ENCODE measurements at places on chromosomes 4 and X.

- no peak for DNase-seq
Measured at GRCh38 chrX:47743504-47743903, 84.5 kb upstream of the UXT start.

GRCh38 chr4:110550260-110550659, 72.6 kb downstream of the PITX2 start:
- DNase-seq, result no peak

DNA sequence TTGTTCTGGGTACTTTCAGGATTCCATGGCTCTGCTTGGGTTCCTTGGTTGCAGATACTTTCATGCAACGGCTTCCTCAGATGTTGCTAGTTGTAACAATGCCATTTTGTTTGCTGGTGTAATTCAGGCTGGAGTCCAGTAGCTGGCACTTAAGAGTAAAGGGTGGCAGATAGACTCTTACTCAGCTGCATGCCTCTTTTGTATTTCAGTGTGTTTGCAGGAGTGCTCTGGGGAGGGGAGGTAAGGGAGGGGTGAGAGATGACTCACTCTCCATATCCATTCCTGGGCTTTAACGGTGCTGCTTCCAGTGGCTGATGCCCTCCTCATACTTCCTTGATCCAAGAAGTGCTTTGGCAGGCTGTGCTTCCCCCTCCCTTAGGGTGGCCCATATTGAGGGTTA, 155.2 kb downstream of the ZNF330 start:
- DNase-seq, result no peak

DNA sequence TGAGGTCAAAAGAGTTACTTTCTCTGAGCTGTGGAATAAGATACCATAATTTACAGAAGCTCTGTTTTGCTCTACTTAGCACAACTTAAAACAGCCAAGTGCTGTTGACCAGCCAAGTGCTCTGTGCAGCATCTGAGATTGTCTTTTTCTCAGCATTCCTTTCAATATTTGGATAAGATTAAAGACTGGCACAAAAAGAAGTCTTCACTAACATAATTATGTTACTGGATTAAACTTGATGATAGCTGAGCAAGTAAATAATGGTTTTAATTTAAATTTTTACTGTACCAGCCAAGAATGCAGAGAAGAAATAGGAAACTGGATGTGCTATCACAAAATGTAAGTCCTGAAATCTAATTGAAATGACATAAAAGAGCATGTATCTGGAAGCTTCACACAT, 60.4 kb downstream of the NPY2R start:
- no peak for DNase-seq

- peak; percentile 13 for DNase-seq
Measured at GRCh38 chrX:102339312-102340298, 92.6 kb downstream of the NXF2 start.

DNA sequence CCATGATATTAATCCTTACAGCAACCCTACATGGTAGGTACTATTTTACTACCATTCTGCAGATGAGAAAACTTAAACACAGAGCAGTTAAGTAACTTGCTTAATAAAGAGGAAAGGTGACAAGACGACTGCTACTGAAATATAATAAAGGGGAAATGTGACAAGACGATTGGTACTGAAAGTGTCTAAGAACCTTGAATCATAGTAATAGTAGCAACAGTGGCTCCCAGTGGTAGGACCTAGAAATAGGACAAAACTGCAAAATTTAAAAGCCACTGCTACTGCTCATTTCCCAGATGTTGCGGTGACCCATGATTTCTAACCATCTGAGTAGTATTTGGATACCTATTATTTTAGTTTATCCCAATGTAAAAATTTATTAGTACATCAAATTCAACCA, 89.5 kb downstream of the TASL start:
- no peak for DNase-seq

DNA sequence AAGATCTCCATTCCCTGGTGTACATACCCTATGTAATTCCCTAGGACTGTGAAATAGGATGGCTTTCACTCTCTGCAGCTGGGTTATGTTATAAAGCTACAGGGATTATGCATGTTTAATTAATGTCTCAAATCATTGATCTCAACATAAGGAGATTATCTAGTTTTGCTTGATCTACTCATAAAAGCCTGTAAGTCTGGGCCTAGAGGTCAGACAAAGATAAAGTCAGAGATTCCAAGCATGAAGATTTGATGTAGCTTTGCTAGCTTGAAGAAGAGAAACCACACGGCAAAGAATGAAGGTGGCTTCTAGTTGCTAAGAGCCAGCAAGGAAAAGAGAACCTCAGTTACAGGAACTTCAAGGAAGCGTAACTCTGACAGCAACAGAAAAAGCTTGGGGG, 456.9 kb downstream of the CCSER1 start:
- DNase-seq, result no peak

- DNase-seq, result no peak
Measured at GRCh38 chrX:81257817-81258216, 55.9 kb downstream of the SH3BGRL start.

DNA sequence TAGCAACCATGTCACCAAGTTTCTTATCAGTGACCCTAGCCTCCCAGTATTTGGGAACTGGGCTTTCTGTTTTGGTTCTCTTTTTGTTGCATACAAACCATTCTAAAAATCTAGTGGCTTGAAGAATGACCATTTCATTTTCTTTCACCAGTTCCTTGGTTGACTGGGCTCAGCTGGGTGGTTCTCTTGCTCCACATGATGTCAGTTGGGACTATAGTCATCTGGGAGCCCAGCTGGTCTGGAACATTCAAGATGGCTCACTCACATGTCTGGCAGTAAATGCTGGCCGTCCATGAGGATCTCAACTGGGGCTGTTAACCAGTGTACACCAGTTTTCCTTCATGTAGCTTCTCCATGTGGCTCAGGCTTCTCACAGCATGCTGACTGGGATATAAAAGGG, 27.6 kb upstream of the MBTPS2 start:
- DNase-seq, result no peak

DNA sequence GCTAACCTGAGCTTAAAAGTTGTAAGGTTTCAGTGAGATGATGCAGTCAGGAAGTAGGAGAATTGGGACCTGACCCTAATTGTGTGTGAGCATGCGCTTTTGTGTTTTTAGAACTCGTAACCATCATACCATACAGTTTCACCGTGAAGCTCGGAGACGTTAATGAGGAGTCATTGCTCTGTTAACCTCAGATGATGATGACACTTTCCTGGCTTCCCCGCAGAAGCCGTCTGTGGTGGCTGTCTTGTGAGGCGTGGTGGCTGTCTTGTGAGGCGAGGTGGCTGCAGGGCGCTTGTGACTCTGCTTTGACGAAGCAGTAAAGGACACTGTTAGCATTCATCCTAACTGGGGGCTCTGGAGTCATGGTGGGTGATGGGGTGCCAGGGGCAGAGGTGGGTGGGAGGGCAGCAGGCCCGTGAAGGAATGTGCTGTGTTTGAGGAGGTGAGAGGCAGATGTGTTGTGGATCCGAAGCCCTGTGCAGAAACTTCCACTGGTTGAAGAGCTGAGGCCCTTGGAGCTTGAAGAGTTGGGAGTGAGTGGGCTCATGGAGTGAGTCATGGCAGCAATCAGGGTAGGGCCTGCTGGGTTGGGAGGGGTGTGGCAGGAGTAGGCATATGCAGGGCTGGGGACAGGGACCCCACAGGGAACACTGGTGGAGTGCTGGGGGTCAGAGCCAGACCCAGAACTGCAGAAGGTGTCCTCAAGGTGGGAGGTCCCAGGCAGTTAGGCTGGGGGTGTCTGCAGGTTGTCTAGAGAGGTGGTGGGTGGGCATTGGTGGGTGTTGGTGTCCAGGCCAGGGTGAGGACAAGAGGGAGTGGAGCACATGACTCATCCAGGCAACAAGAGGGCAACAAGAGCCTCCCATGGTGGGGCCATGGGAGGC, 57.4 kb downstream of the NSD2 start:
- DNase-seq, result no peak

DNA sequence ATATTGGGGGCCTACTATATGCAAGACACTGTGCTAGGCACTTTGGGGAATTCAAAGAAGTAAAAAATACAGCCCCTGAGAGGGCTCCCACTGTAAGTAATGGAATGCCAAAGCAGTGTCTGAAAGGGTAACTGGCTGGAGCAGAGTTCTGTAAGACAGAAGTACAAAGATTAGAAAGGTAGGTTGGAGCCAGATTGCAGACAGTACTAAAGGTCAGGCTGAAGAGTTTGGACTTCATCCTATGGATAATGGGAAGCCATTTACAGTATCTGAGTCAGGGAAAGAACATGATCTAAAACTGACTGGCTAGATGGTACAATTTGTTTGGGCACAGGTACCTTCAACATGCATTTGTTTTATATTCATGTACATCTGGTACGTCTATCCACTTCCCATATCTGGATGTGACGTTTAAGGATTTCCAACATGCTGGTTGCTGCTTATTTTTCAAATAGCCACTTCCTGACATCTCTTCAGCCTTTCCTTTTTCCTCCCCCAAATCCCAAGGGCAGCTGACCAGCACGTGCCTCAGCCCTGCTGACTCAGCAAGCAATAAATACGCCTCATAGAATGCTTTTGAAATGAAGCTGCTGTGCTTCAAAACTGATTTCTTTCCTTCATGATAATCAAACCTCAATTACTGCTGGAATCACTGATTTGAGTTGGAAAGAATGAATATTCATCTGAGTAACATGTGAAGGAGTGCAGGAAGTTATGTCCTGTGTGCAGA, 9.5 kb downstream of the ENOX2 start:
- no peak for DNase-seq

DNA sequence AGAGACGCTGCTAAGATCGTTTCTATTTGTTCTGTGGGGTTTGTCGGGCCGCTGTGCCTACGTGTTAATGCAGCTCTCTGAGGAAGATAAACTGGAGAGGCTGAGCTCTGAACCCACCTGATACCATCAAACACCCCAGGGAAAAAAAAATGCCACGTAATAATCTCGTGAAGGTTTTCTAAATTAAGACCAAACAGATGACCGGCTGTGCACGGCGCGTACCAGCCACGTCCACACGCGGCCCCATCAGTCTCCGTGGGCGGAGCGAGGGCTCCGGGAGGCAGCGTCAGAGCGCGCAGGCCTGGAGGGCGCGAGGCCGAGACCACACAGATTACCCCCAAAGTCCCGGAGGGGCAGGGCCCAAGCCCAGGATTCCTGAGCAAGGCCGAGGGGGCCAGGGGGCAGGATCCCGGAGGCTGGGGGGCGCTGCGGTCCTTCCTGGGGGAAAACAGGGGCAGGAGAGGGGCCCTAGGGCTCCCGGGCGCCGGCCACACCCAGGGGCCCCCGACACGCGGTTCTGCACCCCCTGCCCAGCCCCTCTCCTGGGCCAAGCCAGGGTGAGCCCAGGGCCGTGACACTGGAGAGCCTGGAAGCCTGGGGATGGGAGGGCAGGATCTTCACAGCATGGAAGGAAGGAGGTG, 91.9 kb downstream of the FAM53A start:
- no peak for DNase-seq

DNA sequence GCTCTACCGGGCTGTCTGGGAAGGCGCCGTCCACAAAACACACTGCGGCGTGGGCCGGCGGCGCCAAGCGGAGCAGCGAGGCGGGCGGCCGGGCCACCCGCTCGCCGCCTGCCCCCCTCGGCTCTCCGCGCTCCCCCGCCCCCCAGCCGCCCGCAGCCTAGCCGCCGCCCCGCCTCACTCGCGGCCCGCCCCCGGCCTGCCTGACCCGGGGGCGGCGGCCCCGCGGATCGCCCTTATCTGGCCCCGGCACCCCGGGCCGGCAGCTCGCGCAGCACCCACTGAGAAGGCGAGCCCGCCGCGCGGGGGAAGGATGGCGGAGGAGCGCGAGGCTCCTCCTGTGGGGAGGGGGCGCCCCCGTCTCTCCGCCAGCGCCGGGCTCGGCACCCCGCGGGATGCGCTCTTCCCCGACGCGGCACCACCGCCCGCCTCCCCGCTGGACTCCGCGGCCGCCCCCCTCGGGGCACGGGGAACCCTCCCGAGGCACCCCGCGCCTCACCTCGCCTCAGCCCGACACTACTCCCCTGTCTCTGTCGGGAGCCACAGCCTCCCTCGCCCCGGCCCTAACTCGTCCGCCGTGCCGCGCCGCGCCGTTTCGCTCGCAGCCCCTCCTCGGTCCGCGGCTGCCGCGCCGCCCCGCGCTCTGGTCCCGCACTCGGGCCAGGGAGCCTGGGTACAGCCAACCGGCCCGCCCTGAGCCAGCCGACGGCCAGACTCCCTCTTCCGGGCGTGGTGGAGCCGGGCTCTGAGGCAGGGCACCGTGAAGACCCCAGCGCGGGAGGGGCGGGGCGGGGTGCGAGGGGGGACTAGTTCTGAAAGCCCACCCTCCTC, 566 bp downstream of the ATP11C start:
- DNase-seq, result peak; percentile 50

DNA sequence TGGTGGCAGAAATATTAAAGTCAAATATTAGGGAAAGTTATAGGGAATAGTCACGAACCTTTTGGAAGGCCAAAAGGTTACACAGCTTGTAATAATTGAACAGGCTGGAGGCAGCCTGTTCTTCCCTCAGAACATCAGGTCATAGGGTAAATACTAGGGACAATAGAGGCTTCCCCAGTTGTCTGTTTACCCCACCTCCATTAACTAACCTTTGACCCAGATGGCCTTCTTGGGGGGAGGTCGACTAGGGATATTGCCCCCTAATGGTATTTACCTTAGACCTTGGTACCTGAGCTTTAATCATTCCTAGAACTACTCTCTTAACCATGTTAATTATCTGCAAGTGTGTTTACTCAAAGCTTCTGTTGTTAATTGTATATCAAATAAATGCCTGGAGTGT, 26.0 kb downstream of the C4orf17 start:
- no peak for DNase-seq

- no peak for DNase-seq
Measured at GRCh38 chrX:5051831-5052491, 1176.7 kb downstream of the NLGN4X start.

DNA sequence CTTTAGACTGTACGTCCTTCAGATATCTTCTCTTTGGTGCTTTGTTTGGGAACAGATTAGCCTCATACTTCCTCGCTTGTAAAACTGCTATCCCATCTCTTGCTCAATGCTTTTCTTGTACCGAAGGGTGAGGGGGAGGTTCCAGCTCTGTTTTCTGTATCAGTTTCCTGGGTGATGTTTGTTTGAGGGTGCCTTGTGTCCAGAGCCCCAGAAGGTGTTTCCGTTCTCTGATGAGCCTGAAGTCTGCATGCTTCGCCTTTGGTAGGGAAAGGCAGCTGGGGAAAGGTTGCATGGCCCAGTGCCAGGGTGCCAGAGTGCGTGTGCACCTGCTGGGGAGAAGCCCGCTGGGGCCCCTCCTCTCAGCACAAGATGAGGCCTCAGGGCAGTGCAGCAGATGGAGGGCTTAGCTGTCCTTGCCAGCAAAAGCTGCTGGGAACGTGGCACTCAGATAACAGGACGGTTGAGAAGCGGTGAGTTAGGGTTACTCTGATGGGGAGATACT, 73.7 kb downstream of the TBL1X start:
- DNase-seq, result no peak

GRCh38 chrX:131633285-131633917, 89.5 kb downstream of the OR13H1 start:
- DNase-seq, result peak; percentile 46

DNA sequence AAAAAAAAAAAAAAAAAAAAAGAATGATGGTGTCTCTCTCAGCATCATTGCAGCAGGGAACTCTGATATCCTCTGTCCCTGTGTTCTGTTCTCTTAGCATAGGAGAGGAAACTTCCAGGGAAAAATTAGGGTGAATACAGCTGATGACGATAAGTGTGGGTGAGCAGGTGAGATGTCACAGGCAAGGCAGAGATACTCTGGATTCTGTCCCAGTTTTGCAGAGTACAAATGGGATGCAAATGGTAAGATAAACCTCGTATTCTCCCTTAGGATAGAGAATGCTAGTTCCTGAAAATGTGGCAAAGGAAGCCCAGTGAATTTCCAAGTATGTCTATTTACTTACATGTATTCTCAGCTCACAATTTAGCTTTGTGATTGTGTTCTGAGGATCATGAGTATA, 671.6 kb upstream of the BOD1L1 start:
- no peak for DNase-seq

Measured in stimulated activated CD4-positive, alpha-beta T cell treated with anti-CD3 and anti-CD28 coated beads, Interleukin-15, amount 100 ng/mL, for 24 hours (primary cell).